ENCODE measurements at places on chromosomes 5 and 9.

DNA sequence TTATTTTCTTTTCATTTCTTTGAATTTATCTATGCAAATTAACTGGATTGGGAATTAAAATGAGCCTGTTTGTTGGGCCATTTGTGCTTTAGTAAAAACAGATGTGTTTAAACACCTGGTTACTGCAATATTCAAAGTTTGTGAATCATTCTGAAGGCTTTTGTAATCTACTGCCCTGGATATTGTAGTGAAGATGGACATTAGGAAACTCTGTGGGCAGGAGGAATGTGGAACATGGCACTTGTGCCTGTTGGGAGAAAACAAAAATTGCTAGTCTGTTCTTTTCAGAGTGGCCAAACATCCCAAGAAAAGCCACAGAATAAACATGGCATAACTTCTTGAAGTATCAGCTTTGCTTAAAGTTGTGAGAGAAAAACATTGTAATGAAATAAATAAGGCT, 40.8 kb downstream of the CHSY3 start:
- no peak for DNase-seq

GRCh38 chr5:135047347-135047695, 13.3 kb upstream of the PITX1 start:
- no peak for DNase-seq

DNA sequence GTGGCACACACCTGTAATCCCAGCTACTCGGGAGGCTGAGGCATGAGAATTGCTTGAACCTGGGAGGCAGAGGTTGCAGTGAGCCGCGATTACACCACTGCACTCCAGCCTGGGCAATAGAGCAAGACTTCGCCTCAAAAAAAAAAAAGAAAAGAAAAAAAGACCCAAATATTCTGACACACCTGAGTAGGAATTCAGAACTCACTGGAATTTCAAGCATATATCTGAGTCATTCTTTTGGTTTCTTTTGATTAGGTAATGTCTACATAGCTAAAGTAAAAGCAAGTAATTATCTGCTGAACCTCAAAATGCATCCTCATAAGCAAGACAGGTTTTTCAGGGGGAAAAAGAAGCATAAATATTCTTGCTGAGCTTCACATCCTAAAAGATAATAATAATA, 35.9 kb downstream of the ANKRD31 start:
- no peak for DNase-seq

- no peak for DNase-seq
These were observed 144.9 kb downstream of the CEP120 start for GRCh38 chr5:123278284-123278683.

DNA sequence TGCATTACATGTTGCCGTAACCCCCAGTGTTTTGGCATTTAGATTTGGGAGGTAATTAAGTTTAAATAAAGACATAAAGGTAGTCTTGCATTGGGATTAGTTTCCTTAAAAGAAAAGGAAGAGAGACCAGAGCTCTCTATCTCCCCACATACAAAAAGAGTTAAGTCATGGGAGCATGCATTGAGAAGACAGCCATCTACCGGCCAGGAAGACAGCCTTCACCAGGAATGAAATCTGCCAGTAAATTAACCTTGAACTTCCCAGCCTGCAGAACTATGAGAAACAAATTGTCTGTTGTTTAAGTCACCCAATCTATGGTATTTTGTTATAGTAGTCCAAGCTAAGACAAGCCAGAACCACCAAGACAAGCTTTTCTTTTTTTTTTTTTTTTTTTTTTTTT, 567.0 kb upstream of the CDH18 start:
- no peak for DNase-seq

GRCh38 chr9:130336027-130336610, 70.6 kb downstream of the HMCN2 start:
- DNase-seq, result no peak

- DNase-seq, result no peak
These were observed 50.9 kb downstream of the BRINP1 start for GRCh38 chr9:119318371-119318770.

- DNase-seq, result no peak
These were observed 188.5 kb upstream of the CCNG1 start for GRCh38 chr5:163248871-163249270.

- DNase-seq, result no peak
These were observed 1353.7 kb upstream of the ACO1 start for GRCh38 chr9:31030741-31031202.

DNA sequence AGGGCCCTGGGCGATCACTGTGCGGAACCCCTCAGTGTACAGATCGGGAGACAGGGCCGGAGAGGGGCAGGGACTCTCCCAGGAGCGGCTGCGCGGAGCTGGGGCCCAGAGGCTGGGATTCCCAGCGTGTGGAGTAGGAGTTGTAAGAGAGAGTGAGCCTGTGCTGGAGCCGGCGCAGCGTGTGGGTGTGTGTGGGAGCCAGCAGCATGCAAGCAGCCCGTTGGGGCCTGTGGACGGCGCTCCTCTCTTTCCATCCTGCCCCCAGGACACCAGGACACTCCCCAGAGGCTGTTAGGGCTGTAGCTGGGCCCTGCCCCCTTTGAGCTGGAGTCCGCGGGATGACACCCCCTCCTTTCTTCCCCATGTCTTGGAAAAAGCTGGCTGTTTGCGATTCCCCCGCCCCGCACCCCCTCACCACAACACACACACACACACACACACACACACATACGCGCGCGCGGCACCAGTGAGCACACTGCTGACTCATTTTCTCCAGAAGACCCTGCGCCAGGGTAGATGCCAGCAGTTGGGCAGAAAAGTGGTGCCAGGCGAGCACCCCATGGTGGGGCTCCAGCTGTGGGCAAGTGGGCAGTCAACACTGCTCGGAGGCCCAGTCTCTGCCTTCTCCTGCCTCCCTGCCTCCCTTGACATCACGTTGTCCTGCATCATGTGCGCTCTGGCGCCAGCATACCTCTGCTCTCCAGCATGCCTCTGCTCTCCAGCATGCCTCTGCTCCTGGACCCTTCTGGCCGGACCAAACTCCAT, 1.5 kb downstream of the COL27A1 start:
- DNase-seq, result no peak

- no peak for DNase-seq
These were observed 26.5 kb upstream of the C5orf47 start for GRCh38 chr5:173962436-173962972.
